ENCODE measurements at places on chromosomes 7 and 10. TPM values are rescaled to one million over a fixed set of nuclear protein-coding genes. Genes with fewer than 3 reads are reported as not detected.

Gene OR2A2
- not detected for total RNA-seq

Gene CEP55
- not detected for total RNA-seq

Gene UTF1
- not detected for total RNA-seq

Gene MRLN
- not detected for total RNA-seq

GRCh38 chr10:22824520-22824919 is 103.3 kb upstream of the ARMC3 start:
- DNase-seq = no peak

DNA sequence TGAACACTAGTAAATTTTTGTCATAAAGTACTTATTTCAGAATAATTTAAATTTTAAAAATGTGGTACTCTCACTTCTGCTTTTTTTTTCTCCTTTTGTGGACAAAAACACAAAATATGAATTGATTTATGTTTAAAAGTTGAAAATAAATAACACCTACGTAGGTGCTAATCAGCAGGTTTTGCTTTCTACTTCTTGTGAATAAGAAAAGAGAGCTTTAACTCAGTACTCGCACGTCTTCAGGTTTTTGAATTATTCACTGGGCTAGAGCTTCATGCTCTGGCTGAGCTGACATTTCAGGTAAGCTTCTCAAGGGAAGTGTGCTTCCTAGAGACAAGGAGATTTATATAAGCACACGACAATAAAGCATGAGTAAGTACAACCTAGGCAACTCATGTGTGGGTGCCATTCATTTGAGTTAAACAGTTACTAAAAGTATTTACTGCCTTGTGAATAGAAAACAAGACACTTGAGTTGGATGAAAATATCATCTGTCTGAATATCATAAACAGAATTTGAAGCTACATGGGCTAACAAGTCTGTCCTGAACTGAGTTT is 190.0 kb upstream of the POT1 start:
- no peak for DNase-seq

DNA sequence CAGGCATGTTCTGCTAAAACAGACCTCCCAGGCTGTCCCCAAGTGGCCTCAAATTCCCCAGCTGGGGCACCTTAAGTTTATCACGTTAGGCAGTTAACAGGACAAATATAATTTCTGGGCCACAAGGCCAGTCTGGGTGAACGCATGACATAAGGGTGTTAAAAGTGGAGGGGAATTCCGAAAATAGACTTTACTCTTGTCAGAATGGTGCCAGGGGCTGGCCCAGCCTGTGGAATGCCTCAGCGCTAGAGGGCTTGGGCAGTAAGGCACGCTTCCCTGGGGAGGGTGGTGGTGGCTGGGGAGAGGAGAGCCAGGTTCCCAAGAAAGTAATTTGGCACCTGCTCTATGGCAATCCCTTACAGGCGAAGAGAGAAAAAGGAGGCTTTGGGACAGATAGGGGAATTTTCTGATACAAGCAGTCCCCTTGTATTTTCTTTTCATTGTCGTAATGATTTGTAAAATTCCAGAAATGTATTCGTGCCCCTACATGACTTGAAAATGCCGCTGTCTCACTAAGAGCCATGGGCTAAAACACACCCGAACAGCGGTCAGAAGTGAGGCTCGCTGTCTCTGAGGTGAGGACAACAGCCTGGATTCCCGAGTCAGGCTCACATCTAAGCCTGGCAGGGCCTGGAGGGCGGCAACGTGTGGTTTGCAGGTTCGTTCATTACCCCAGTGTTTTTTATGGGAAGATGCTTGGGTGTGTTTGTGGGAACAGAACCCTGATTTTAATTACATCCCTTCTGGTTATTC is 463.2 kb upstream of the GALNT17 start:
- DNase-seq = peak; percentile 68

DNA sequence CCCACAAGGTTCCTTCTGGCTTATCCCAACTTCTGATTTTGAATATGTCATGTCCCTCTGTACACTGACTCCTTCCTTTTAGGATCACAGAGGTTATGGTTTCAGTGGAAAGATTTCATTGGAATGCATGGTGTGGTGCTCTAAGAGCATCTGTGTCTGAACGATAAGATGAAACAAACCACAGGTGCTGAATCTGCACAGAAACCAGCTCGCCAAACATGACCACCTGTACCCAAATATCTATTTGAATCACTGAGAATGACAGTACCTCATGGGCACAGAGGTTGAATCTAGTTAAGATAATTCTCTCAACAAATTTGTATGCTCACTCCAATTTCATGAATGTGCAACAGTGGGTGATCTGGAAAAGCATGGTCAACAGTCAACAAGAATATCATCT is 105.3 kb downstream of the DGKI start:
- DNase-seq = no peak

DNA sequence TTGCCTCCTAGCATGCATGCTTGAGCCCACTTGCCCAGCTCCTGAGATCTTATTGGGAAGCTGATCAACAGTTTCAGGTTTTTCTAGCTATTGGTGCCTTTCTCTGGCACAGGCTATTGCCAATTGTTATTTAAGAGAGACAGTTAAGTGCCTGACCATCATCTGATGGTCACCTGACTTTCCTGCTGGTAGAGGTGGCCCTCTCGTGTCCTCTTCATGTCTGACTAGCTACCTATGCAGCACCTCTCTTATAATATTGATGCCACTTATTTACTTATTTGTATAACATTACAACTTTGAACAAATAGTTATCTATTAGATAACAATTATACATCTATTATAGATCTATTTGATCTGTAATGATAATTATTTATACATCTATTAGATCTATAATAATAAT is 205.9 kb upstream of the SEMA3D start:
- no peak for DNase-seq

GRCh38 chr10:71817831-71818655 is 33.0 kb downstream of the PSAP start:
- peak; percentile 72 for DNase-seq

- no peak for DNase-seq
Observed at GRCh38 chr10:6171881-6172695, 30.6 kb upstream of the PFKFB3 start.

All from right lobe of liver (tissue), 6 donors.